Eye (tissue), 1 donor: ENCODE measurements at places on chromosomes 2 and 18.

DNA sequence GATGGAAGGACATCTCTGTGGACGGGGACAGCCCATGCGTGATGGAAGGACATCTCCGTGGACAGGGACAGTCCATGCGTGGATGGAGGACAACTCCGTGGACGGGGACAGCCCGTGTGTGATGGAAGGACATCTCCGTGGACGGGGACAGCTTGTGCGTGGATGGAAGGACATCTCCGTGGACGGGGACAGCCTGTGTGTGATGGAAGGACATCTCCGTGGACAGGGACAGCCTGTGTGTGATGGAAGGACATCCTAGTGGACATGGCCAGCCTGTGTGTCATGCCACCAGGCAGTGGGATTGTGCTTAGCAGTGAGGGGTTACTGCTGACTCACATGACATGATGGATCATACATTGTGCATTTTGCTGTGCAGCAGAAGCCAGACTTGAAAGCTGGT is 30.0 kb upstream of the NFATC1 start:
- DNase-seq: no peak

GRCh38 chr2:238949710-238950345 is 101.9 kb downstream of the TWIST2 start:
- DNase-seq: no peak

DNA sequence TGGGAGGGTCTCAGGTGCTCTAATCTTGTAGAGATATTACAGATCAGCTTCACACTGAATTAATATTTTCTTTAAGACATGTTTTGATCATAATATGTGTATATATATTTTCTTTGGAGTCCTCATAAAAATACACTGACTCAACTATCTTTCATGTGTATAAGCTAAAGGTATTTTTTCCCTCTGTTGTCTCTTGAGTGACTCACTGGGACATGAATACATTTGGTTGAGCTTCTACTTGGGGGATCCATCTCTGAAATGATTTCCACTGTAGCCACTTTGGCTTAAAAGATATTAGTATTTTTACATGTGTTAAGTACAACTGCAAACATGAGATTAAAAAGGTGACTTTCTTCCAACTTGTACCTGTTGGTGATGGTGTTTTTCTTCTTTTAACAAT is 140.8 kb downstream of the TTN start:
- no peak for DNase-seq

DNA sequence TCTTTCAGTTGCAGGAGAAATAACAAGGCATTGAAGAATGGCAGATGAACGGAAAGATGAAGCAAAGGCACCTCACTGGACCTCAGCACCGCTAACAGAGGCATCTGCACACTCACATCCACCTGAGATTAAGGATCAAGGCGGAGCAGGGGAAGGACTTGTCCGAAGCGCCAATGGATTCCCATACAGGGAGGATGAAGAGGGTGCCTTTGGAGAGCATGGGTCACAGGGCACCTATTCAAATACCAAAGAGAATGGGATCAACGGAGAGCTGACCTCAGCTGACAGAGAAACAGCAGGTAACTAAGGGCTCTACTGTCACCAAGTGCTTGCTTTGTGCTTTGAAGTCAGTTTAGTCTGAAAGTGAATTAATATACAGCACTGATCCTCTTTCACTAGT is 118.5 kb upstream of the UNC80 start:
- DNase-seq: no peak

DNA sequence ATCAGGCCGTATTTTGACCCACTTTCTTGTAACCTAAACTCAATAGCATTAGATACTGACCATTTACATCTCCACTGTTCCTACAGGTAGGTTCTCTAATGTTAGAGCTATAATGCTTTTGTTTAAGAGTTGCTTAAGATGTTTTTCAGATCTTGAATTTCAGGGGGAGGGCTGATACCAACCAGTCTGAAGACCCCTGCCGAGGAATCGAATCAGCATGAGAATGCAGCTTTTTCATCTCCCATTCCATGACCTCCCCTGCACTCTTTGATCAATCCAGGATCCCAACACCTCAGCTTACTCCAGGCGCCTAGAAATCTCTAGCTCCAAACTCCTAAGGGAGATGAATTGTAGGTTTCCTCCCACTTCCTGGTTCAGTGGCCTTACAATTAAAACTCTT is 120.5 kb upstream of the MC4R start:
- DNase-seq: no peak

DNA sequence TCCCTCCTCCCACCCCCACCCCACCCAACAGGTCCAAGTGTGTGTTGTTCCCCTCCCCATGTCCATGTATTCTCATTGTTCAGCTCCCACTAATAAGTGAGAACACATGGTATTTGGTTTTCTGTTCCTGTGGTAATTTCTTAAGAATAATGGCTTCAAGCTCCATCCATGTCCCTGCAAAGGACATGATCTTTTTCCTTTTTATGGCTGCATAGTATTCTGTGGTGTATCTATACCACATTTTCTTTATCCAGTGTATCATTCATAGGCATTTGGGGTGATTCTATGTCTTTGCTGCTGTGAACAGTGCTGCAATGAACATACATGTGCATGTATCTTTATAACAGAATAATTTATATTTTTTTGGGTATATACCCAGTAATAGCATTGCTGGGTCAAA is 12.3 kb upstream of the ASAP2 start:
- DNase-seq: no peak

DNA sequence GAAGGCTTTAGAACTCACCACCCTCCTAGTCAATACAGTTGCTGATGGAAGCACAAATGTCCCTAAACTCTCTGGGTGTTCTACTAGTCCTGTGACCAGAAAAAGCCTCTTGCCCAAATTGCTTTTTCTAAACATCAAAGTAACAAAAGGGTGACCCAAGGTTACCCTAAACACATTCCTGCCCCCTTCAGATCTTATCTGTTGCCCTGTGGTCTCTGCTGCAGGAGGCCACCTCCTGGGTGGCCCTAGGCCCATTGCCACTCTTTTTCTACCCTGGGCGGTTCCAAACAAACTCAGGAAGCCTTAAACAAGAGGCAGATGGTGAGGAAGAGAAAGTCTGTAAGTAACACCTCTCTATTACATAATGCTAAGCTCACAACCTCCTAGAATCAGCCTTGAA is 3.3 kb downstream of the RNF152 start:
- no peak for DNase-seq

DNA sequence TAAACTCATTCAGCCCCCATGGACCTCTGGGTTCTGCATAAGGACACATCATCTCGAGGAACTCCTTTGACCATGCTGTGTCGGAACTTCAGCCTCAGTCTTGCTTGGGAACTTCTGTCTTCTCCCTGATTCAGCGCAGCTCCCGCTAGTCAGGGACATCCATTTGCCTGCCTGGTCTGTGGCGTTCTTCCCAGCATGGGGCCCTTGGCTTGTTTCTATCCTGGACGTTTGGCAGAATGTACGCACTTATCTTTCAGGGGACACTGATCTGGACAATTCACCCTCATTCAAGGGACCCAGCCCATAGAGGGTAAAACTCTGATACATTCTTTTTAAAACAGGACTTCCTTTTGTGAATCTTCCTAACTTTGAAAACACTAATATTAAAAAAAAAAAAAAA is 75.8 kb upstream of the WIPF1 start:
- no peak for DNase-seq

DNA sequence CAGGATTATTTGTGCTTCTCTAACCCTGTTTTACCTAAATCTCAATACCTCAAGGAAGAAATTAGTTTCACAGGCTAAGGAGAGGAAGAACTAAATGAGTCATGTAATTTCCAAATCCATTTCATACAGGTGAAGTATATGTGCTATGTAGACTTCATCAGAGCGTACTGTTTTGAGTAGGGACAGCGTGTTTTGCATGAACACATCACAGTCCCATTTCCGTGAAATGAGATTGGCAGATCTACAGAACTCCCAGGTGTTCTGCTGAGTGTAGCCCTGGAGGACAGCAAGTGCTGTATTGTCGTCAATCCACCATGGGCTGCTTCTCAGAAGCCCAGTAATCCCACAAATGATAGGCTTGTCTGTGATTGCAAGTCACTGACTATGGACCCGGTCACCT is 97.7 kb downstream of the XRCC5 start:
- DNase-seq: no peak

DNA sequence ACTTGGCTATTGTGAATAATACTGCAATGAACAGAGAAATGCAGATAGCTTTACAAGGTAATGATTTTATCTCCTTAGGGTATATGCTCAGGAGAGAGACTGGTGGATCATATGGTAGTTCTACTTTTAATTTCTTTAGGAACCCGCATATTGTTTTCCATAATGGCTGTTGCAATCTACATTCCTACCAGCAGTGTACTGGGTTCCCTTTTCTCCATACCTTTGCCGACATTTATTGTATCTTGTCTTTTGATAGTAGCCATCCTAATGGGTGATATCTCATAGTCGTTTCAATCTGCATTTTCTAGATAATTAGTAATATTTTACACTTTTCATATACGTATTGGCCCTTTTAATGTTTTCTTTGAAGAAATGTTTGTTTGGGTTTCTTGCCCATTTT is 702.9 kb upstream of the ACVR2A start:
- no peak for DNase-seq

GRCh38 chr18:34820360-34821065 is 110.4 kb downstream of the DTNA start:
- peak; percentile 12 for DNase-seq

- DNase-seq: no peak
Measured at GRCh38 chr18:79552696-79553095, 126.9 kb upstream of the CTDP1 start.

DNA sequence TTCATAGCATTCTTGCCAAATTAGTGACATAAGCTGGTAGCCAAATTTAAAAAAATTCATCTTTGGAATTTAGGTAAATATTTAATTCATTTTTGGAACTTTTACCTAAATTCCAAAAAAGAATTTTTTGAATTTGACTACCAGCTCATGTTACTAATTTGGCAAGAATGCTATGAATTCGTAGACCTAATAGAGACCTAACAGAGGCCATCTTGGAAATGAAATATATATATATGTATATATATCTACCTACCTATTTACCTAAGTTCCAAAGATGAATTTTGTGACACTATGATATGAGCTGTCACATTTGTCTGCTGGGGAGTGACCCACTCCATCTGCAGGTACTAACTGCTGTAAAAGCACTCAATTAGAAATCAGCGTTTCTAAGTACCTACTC is 65.6 kb downstream of the MYOM1 start:
- no peak for DNase-seq

DNA sequence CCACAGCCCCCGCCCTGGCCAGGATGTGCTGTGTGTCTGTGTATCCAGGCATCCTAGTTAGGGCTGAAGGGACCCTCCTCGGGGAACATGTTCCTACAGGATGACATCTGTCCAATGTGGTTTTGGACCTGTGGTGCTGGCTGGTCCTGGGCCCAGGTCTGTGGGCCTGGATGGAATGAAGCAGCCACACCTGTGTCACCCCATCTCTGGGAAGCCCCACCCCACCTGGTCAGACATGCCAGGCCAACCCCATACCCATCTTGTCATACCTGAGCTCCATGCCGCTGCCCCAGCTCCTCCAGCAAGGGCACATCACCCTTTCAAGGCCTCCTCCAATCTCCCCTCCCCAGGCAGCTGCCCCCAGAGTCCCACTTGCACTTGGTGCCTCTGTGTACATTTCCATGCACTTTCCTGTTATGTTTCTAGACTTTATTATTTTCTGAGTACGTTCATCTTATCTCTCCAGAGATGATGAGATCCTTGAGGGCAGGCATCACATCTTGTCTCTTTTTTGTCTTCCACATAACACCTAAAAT is 24.1 kb upstream of the PLB1 start:
- DNase-seq: no peak

GRCh38 chr18:79413426-79413825 is 17.7 kb downstream of the NFATC1 start:
- no peak for DNase-seq

DNA sequence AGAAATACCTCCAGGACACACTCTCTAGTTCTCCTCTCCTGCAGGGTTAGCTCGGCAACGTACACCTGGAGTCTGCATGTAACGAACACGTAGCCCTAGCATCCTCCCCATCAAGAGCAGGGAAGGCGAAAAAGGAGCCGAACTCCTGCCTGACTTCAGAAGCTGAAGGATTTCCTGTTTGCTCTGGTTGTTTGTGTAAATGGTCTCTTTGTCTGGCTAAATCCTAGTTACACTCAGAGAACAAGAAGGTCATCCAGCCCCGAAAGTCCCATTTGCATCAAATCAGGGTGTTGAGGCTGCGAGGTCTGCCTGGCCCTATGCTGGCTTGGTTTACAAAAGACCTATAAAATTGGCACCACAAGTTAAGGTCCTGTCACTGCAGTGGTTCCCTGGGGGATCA is 66.4 kb upstream of the POMC start:
- no peak for DNase-seq

GRCh38 chr2:16478434-16479210 is 187.0 kb downstream of the CYRIA start:
- no peak for DNase-seq

DNA sequence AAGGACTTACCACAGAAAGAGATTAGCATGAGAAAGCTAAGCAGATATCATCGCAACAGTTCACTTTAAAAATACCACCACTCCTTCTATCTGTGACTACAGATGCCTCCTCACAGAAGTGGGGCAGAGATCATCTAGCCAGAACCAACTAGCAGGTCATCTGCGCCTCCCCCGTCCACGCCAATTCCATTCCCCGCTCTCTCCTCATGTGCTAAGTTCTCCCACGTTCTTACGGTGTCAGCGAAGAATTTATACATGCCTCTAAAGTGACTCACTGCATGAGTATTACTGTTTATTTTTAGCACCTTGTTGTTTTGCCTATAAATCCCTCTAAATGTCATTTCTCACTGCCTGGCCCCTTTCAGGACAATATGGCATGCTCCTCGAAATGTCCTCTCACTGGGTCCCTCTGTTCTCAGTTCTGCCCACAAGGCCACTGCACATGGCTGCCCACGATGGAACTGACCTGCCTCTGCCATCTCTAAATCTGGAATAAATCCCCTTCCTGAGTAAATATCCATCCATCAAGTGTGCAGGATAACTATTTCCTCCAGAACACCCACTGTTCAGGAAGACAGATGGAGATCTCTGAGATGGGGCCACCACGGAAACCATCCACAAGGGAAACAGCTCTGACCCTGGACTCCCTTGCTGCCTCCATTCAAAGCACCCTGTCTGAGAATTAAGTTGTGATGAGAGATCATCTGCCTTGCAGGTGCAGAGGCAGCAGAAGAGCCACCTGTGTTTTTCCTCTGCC is 137.7 kb downstream of the IRS1 start:
- DNase-seq: no peak

DNA sequence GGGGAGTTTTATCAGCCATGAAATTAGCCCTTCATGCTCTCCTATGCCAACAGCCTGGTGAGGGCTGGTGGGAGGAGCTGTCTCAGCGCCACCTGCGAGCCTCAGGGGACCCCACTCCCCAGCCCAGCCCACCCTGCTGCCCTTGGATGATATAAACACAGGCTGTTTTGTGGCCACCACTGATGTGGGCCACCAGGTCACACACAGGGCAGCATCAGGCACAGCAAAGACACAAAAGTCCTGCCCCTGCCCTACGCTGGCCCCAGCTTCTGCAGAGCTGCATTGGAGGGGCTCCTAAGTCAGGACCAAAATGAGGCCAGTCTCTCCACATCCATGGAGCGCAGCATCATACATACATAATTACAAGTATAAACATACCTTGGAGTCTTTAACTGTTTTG is 110.6 kb upstream of the TEX51 start:
- no peak for DNase-seq

GRCh38 chr2:169386722-169387121 is 24.4 kb upstream of the LRP2 start:
- no peak for DNase-seq

- no peak for DNase-seq
Measured at GRCh38 chr2:102186791-102187495, at the start of gene IL1RL2. Gene IL1RL2, plus strand, starts transcription at chr2:102187023. Its CDS starts 845 bp downstream, at chr2:102187868.

GRCh38 chr2:187302116-187302515 is 145.9 kb downstream of the CALCRL start:
- DNase-seq: peak; percentile 12
